Astrocyte of the hippocampus (primary cell): ENCODE measurements at places on chromosomes 7 and 10.

GRCh38 chr10:33278198-33278597, 56.3 kb downstream of the NRP1 start:
- DNase-seq: no peak

DNA sequence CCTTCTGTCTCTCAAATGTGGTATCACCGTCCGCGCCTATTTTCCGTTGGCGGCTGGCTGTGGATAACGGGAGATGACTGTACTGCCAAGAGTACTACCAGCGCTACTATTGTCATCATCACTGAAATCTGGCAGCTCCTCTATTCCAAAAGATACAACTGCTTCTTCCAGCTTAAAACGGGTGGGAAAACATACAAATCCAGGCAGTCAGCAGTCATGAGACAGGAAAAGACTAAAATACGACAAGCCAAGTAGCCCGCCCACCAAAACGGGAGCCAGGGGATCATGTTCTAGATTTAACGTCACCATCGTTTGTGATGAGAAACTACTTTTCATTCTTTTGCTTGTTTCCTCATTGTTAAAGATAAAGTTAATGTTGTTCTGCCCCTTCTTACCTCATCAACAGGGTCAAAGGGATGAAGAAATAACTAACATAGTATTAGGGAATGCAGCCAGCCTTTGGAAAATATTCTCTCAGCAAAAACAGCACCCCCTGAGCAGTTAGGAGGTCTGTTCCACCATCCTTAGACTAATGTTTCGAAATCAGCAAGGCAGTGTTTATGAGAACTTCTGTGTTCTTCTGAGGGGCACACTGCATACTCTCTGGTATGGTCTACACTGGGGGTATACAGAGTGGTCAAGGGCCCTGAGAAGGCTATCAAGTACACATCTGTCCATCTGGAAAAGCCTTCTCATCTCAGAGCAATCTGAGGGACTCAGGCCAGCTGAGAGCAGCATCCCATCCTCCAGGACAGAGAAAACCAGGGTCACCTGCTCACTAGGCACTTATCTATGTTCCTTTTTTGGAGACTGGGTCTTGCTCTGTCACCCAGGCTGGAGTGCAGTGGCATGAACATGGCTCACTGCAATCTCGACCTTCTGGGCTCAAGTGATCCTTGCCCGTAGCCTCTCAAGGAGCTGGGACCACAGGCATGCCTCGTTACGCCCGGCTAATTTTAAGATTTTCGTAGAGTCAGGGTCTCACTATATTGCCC, 47.5 kb downstream of the GNA12 start:
- DNase-seq: no peak

- DNase-seq: no peak
Measured at GRCh38 chr10:34002896-34003295, 668.4 kb upstream of the NRP1 start.

DNA sequence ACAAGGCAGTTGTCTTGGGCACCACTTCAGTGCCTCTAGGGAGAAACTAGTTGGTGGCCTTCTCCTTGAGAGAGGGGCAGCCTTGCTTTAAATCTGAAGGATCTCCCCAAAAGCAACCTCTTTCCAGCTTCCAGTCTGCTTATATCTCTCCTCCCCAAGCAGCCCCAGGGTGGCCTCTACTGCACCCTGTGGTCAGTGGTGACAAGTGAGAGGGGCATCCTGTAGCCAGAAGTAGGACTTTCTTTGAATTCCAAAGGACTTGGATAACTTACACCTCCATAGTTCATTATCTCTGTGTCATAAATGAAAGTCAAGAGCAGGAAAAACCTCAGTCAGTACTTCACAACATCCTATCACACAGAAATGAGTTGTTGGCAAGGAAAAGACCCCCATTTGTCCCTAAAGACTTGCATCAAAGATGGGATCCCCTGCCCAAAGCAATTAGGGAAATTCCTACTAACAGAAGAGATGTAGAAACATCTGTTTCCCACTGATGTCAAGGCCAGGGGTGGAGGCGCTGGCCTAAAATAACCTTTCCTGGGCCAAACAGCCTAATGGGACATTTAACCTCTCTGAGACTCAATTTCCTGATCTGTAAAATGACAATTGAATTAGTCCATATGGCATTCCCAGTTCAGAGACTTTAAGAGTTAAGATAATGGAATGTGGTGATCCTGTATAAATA, 44.0 kb upstream of the ANKRD1 start:
- DNase-seq: no peak

DNA sequence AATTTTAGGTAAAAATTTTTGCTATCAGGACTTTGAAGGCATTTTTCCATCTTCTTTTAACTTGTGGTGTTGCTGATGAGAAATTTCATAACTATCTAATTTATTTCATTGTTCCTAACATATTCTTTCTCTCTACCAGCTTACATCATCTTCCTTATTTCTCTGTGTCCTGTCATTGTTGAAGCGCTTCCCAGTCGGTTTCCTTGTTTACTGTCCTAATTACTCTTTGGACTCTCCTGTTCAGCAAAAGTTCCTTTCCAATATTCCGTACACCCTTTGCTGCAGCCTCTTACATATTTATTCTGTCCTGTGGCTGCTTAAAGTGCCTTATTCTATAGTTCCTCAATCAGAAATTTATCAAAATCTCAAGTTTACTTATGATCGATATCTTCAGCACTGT, 609.0 kb upstream of the FZD8 start:
- DNase-seq: no peak

DNA sequence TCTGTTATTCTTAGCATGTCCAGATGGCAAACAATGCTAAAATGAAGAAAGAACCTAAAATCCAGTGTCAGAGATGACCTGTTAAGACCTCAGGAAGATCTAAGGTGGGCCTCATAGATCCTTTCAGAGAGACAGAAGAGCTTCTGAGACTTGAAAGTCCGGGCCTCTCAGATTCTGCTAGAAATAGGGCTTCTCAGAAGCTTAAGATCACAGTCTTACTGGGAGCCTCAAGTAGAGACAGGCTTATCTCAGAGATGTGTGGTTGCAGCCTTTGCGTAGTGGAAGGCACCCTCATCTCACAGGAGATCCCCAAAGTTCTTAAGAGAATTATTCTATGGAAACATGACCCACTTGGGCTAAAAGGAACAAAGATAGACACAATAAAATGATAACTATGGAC, 642.8 kb downstream of the TNS3 start:
- DNase-seq: no peak

- peak; percentile 43 for DNase-seq
Measured at GRCh38 chr7:151810441-151811232, 66.3 kb downstream of the PRKAG2 start.

- DNase-seq: no peak
Measured at GRCh38 chr7:49344556-49344955, 420.2 kb downstream of the CDC14C start.

DNA sequence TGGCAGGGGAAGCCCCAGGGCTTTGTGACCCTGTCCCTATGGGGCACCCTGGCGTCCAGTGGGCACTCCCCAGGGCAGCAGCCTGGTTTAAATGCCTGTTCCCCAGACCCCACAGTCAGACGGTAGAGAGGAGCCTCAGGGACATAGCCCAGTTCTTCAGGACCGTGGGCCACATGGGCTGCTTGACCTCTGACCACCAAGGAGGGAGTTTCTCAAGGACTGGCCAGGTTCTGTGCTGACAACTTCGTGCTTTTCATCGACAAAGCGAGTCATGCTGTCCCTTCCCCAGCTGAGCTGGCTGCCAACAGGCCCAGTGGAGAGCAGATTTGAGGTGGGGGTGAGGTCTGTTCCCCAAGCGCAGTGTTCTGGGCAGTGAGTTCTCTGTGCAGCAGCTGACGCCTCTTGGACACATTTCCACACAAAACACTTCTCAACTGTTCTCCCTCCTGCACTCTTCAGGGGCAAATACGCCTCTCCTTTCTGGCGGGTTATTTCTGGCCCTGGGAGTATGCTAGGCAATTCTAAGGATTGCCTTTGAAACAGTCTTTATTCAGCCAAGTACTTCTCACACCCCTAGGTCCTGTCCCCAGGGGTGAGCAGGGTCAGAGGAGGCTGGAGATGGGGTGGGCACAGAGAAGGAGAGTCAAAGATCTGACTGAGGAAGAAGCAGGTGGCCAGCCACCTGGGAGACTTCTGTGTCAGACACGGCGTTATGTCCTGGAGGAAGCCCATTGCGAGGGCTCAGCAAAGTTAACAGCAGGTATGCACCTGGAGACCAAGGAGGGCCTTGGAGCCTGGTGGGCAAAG, 57.3 kb upstream of the CAMK2B start:
- DNase-seq: peak; percentile 36

DNA sequence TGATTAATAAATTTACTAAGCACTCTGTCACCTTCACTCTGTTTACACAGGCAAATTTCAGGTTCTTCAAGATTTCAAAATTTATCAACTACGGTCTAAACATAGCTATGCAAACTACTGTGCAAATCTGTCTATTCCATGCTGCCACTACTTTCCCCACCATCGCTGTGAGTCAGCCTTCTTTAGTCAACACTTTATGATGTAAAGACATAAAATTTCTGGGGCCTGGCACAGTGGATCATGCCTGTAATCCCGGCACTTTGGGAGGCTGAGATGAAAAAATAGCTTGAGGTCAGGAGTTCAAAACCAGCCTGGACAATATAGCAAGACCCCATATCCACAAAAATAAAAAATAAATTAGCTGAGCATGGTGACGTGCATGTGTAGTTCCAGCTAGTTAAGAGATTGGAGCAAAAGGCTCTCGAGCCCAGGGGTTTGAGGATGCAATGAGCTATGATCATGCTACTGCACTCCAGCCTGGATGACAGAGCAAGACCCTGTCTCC, 42.6 kb downstream of the CNOT4 start:
- no peak for DNase-seq

- DNase-seq: no peak
Measured at GRCh38 chr7:44279286-44279685, 46.1 kb downstream of the CAMK2B start.

GRCh38 chr7:151705636-151706276, 171.2 kb downstream of the PRKAG2 start:
- DNase-seq: peak; percentile 57

- peak; percentile 24 for DNase-seq
Measured at GRCh38 chr7:93310346-93310745, 78.2 kb downstream of the VPS50 start.

DNA sequence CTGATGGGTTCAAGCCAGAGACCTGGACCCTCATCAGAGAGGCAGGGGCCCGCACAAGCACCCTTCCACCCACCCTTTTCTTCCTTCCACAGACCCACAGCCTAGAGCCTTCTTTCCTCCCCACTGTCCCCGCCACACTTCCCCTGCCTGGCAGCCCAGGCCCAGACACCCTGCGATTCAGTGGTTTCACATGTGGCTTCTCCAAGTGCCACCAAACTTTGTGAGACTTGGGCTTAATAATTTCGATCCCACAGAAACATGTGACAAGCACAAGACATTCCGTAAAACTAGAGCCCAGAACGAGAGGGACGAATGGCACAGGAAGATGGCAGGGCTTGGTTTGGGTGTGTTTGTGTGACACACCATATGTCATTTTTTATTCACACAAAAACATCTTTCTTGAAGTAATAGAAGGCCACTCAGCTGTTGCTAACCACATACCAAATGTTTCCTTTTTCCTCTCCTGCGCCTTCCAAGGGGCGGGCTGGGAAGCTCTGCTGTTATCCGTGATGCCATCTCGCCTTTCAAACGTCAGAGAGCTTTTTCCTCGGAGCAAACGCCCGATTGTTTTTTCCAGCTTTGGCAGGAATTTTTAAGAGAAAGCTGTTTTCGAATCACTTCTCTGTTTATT, 162.9 kb downstream of the GRK5 start:
- DNase-seq: peak; percentile 48

GRCh38 chr7:120703585-120704240, 154.2 kb downstream of the TSPAN12 start:
- DNase-seq: no peak

GRCh38 chr7:382043-382400, 92.1 kb downstream of the FOXL3 start:
- DNase-seq: no peak

DNA sequence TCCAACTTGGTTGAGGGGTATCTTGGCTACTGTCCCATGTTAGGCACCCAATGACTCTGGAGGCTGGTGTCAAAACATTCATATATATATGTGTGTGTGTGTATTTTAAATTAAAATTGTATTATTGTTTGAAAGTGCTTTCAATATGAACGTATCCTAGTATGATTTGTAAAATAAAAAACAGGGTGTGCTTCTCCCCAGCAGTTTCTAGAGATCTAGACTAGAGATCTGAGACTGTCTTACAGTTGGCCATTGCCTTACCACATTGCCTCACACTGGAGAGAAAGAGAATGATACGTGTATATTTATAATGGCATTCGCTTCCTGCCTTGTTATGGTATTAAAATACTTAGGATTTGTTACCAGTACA, 1.2 kb downstream of the BAG3 start:
- DNase-seq: peak; percentile 74

GRCh38 chr7:1249731-1250130, 17.1 kb downstream of the UNCX start:
- DNase-seq: no peak

DNA sequence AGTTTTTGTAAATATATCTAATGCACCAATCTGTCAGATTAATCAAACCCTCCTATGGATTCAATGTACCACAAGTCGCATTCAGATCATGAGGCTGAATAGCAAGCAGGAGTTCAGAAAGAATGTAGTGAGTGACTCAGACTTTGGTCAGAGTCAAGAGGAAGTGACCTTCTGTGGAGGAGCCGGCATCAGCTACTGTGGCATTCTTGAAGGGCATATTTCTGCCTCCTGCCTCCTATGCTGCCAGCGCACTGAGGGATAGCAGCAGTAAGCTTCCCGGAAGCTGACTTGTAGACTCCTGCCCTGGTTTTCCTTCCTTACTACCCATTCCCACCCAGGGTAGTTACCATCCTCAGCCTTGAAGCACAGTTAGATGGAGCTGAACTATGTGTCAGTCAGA, 867.5 kb downstream of the NRG3 start:
- DNase-seq: peak; percentile 86

GRCh38 chr7:116582164-116582732, 57.4 kb downstream of the CAV1 start:
- no peak for DNase-seq

DNA sequence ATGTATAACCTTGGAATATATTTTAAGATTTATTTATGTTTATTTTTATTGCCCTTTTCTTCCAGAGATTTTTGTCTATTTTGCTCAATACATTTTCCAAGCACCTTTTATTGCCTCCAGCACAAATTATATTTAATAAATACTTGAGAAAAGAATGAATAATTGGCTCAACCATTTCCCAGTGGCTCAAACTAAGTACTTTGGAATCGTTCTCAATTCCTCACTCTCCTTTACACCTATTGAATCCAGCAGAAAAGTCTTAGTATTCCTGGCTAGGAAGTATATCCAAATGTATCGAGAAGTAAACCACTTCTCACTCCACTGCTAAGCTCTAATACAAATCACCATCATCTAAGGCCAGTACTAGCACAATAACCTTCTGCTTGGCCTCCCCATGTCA, 276.1 kb downstream of the NEBL start:
- DNase-seq: no peak

- DNase-seq: no peak
Measured at GRCh38 chr10:101157756-101158458, 26.8 kb downstream of the TLX1 start.

GRCh38 chr7:126635545-126635944, 617.2 kb downstream of the GRM8 start:
- no peak for DNase-seq

GRCh38 chr7:77702513-77702912, 6.3 kb downstream of the RSBN1L start:
- DNase-seq: no peak

- peak; percentile 86 for DNase-seq
Measured at GRCh38 chr10:69217119-69217754, 2.9 kb upstream of the HKDC1 start.

- DNase-seq: no peak
Measured at GRCh38 chr7:77907281-77907680, 108.7 kb downstream of the PHTF2 start.
